Left lung (tissue), 14 donors: ENCODE measurements at places on chromosomes 16 and 17. TPM values are rescaled to one million over a fixed set of nuclear protein-coding genes. Genes with fewer than 3 reads are reported as not detected.

DNA sequence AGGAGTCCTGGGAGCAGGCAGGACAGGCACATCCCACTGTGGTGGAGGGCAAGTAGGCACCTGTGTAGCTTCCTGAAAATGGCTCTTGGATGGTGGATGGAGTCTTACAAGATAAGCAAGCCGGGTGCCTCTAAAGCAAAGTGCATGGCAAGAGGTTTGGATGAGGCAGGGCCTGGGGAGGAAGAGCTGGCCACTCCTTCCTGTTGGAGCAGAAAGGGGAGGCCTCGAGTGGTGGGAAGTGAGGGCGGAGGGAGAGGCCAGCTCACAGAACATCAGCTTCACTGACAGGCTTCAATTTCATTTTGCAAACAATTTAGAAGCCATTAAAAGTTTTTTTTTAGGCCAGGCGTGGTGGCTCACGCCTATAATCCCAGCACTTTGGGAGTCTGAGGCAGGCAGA is 31.0 kb downstream of the CD300A start:
- DNase-seq: no peak

DNA sequence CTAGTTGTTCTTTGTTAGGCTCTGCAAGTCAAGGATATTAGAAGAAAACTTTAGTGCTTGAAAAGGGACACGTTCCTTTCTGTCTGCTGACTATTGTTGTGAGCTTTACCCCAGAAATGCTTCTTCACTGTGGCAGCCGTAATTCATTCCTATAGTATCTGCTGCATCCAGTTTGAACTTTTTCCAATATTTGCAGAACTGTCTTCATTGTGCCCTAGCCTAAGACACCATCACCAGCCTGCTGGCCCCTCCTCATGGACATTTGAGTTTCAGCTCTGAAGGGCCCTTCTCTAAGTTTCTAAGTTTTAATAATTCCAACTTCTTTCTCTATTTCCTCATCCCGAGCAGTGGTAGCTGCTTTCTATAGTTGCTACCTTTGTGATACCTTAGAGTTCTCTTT is 91.7 kb downstream of the SLC39A11 start:
- DNase-seq: no peak

GRCh38 chr17:36024106-36024869 is 6.5 kb upstream of the CCL23 start:
- no peak for DNase-seq

- no peak for DNase-seq
These were observed 56.4 kb downstream of the VAT1L start for GRCh38 chr16:77844801-77845200.

DHX58 gene
- 21.1 TPM for polyA plus RNA-seq

CLEC3A gene
- not detected for polyA plus RNA-seq

ITGAD gene
- polyA plus RNA-seq: 0.06 TPM

SKAP1 gene
- 2.8 TPM for polyA plus RNA-seq

GNGT2 gene
- polyA plus RNA-seq: 4.2 TPM

SCN4A gene
- 0.60 TPM for polyA plus RNA-seq

WRAP53 gene
- polyA plus RNA-seq: 13.3 TPM
